SJSA1 (cell line): ENCODE measurements at places on chromosomes 2 and 18. TPM values are rescaled to one million over a fixed set of nuclear protein-coding genes. Genes with fewer than 3 reads are reported as not detected.

GRCh38 chr2:28210535-28210934 is 182.1 kb upstream of the FOSL2 start:
- DNase-seq: no peak

- no peak for DNase-seq
Observed at GRCh38 chr2:158493458-158493857, 36.7 kb downstream of the PKP4 start.

DNA sequence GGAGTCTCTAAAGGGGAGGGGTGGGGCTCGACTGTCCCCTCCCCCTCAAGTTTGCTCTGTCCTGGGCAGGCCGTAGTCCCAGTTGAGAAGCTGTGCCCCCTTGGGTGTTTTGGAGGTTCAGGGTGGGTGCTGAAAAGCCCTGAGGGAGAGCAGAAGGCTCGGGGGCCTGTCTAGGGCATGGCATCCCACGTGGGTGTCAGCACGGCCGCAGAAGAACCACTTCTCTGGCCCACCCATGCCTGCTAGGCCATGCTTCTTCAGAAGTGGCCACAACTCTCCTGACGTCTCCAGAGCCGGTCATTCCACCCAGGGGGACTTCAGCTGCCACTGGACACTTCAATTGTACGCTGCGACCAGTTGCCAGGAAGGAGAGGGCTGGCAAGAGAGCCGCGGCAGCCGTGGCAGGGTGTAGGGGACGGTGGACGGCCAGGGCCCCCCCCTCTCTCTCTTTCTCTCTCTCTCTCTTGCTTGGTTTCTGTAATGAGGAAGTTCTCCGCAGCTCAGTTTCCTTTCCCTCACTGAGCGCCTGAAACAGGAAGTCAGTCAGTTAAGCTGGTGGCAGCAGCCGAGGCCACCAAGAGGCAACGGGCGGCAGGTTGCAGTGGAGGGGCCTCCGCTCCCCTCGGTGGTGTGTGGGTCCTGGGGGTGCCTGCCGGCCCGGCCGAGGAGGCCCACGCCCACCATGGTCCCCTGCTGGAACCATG is at the start of gene INPP5D:
INPP5D (plus strand) TSS at position 546 of the 704 bp plus-strand sequence; CDS start at position 683, 137 bp downstream.
- DNase-seq: no peak

GRCh38 chr2:35347561-35347960 is 1008.0 kb upstream of the CRIM1 start:
- DNase-seq: no peak

GRCh38 chr18:76496194-76496890 is 1.3 kb upstream of the ZNF516 start:
- DNase-seq: peak; percentile 65

DNA sequence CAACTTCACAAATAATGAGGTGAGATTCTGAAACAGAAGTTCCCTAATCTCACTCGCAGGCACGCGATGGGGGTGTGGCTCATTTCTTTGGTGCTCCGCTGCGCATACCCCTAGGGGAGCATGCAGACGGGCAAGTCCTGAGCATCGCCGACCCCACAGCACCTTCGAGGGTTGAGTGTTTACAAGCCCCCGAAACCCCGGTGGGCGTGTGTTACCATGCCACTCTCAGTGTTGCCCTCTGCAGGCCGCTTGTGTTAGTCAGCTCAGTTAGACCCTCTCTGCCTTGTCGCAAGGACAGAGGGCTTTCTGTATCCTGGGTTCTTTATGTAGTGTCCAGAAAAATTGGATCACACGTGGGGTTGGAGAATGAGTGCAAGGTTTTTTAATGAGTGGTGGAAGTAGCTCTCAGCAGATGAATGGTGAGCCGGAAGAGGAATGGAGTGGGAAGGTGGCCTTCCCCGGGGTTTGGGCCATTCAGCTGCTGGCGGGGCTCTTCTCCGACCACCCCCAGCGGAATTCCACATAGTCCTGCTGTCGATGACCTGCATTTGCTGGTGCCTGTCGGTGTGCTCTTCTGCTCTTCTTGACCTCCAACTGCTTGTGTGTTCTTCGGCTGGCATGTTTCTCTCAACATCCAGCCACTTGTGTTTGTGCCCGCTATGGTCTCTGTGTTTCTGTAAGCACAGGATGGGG is 191.3 kb downstream of the RPRM start:
- DNase-seq: no peak

GRCh38 chr2:217249121-217250012 is 389.5 kb upstream of the TNP1 start:
- DNase-seq: no peak

DNA sequence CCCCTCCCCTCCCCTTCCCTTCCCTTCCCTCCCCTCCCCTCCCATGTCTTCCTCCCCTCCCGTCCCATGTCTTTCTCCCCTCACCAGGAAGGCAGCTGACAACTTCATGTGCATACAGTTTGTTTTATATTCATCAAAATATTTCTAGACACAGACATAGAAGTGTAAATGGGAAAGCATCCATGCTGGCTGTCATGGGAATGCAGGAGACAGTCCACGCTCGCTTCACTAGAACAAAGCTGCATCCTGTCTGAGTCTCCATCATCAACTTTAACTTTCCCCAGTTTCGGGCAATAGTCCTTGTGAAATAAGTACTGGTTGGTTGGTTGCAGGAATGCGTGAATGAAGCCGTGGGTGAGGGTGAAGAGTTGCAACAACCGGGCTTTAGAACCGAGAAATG is 226.9 kb downstream of the DCDC2C start:
- DNase-seq: no peak

DNA sequence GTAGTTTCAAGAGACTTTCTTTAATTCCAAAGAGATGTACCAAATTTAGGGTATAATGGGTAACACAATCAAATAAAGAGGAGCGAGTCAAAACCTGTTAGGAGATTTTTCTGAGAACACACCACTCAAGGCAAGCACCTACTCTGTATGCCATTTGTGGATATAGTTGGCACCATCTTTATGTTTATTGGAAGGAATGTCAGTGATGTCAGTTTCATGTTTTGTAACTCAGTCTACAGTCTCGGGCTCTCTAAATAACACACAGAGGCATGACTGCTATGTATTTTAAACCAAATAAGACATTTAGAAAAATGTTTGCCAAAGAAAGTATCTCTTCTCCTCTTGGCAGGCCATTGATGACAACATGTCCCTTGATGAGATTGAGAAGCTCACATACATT is 59.7 kb downstream of the CPS1 start:
- no peak for DNase-seq

DNA sequence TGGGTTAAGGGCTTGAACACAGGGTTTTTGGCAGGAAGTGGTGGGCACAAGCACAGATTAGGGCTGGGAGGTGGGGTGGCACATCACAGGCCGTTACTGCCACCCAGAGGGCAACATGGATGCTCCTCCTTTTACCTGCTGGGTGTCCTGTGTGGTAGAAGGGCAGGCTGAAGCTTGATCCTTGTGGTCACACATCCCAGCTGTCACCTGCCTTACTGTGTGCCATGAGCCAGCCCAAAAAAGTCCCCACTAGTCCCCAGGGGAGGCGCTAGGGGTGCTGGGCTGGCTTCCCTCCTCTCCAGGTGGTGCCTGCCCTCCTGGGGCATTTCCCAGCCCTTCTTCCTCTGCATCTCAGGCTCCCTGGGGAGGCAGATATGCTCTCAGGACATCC is 50.5 kb upstream of the ALPP start:
- DNase-seq: no peak

The UGT1A10 gene
- total RNA-seq: not detected in 2 replicates

The APOB gene
- total RNA-seq: not detected in 2 replicates

The CRYGC gene
- total RNA-seq: not detected in 2 replicates

The AQP12A gene
- not detected in 2 replicates for total RNA-seq

- DNase-seq: no peak
Observed at GRCh38 chr2:27265536-27265870, 2.7 kb upstream of the SLC30A3 start.

The MIB1 gene
- total RNA-seq: 53.0 and 65.4 TPM in 2 replicates

DNA sequence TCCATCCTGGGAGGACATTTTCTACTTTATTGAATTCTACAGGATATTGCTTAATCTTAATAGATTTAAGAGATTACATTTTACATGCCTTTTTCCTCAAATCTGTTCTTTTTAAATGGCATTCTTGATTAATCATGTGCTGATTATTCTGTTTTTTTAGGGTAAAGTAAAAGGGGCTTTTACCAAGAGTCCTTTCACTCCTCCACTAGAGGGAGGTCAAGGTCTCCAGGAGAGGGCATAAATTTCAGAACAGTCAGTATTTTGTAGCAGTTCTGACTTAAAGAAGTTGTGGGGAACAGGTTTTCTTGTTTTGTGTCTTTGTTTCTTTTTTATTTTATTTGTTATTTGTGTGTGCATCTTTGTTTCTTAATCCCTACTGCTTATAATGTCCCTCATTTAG is 25.4 kb downstream of the WDR75 start:
- DNase-seq: no peak

GRCh38 chr18:1012775-1013174 is 108.1 kb downstream of the ADCYAP1 start:
- DNase-seq: no peak

DNA sequence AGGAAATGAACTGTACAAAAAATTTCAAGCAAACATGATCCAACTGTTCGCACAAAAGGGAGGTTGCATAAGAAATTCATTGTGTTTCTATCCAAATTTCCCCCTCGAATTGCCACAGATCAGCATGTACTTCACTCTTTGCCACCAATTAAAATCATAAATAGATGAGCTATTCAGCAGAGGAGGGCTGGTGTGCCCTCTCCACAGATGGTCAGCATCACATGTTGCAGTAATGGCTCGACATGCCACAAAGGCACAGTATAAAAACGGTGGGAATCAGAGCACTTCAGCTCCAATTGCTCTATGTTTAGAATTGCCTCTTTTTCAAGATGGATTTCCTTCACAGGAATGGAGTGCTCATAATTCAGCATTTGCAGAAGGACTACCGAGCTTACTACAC is at the start of gene G6PC2:
G6PC2 (plus strand) TSS at position 289 of the 400 bp plus-strand sequence; CDS start at position 330, 41 bp downstream.
- no peak for DNase-seq

The GAL3ST2 gene
- not detected in 2 replicates for total RNA-seq

The POU3F3 gene
- 0.11 TPM in 1 of 2 replicates, not detected in the other for total RNA-seq

DNA sequence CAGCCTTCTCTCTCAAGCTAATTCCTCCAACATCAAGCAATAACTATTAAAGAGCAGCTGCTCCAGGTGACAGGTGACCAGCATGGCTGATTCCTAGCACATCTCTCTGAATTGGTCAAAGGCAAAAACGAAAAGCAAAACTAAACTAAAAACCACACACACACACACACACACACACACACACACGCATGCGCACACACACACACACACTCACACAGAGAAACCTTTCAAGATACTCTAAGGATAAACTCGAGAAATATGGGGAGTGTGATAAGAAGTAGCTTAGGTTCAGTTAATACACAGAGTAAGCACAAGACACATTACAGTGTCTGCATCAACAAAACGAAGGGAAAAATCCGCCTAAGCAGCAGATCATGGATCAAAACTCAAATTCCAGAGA is 74.5 kb upstream of the FZD7 start:
- no peak for DNase-seq

DNA sequence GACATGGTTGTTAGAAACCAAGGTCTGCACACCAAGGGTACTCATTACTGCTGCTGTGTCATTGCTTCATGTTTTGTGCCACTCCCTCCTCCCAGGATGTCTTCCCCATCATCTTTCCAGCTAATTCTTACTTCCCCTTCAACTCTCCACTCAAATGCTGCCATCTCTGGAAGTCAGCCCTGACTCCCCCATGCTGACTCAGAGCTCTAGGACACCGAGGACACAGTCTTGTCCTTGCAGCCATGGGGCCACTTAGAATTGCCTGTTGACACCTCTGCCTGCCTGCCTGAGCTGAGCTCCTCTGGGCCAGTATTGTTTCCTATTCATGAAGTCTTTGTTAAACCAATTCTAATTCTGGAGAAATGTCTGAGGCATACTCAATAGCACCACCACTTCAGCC is 100.2 kb downstream of the GYPC start:
- DNase-seq: peak; percentile 11

The CRYBA2 gene
- not detected in 2 replicates for total RNA-seq

The GYPC gene
- total RNA-seq: not detected in 2 replicates

- DNase-seq: no peak
Observed at GRCh38 chr2:105853354-105854088, 108.8 kb downstream of the NCK2 start.

DNA sequence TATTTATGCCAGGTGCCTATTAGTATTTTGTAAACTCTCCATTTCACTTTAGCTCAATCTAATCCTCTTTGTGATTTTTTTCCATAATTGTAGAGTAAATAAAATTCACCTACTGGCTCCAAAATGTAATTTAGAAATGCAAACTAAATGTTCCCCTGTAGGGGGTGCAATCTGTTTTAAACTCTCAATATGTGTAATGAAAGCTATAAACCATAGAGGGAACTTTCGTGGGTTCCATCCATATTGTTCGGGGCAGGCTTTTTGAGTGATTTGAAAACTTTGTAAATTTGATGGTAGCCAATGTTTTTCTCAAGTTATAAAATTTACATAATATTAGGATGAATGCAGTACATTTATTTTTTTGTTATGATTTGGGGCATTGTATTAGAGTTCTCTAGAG is 49.4 kb downstream of the TSPYL6 start:
- peak; percentile 21 for DNase-seq

DNA sequence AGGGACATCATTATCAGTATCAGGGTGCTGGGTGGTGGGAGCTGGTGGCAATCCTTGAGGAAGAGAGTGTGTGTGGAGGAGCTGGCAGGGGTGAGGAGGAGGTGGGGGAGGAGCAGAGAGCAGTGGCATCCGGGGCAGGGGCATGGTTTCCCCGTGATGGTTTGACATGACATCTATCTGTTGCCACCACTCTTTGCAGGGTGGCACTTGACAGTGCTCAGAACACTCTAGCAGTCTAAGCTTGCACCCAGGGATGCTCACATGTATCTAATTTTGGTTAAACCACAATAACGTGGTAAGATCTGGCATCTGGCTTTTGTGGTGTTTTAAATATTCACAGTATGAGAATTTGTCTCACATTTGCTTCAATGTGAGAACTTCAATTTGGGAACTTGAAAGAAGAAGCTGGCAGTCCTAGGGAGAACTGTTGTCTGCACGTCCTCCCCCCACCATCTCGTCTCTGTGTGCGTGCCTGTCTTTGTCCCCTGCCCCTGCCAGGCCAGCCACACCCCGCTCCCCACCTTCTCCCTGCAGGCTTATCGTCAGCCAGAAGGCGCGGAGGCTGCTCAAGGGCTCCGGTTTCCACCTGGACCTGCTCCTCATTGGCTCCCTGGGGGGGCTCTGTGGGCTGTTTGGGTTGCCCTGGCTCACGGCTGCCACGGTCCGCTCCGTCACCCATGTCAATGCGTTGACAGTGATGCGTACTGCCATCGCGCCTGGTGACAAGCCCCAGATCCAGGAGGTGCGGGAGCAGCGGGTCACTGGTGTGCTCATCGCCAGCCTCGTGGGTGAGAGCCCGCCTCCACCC is 11.7 kb downstream of the SLC4A3 start:
- no peak for DNase-seq

DNA sequence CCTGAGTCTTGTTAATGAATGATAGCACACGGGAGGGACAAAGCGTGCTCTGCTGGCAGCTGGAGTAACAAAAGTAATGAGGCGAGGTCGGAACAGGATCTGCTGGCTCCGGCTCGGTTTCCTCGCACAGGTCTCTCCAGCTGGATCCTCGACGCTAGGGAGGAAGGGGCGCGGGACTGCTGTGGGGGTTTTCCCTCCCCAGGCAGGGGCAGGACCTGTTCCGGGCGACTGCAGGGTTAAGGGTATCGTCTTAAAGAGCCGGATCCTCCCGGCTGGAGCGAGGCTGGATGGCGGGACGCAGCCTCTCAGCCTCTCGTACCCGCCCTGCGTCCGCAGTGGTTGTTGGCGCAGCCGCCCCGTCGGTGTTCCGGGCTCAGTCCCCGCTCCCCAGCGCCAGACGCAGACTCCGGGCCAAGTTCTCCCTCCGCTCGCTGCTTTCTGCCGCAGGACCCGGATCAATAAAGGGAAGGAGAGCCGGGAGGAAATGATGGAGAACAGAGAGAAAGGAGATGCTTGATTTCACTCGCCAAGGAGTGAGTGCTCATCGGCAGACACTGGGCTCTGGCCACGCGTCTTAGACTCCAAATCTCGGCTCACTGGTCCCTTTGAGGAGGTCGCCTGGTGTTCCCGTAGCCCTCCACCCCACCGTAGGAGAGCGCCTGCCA is 1.1 kb upstream of the LIPG start:
- DNase-seq: no peak
